GM12865 (cell line): ENCODE measurements at places on chromosomes 12 and 14.

DNA sequence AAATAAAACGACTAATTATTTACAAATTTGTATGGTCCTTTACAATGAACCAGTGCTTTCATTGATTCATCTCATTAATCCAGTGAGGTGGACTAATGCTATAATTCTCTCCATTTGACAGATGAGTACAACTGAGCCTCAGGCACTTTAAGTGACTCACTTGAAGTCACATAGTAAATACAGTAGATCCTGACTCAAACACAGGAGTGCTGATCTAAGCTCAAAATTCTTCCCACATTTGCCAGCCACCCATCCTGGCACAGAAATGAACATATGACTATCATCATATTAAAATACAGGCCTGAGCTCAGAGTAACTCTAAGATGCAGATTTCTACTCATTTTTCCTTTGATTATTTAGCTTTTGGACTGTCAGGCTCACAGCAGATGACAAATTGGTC, 30.6 kb downstream of the SLC16A7 start:
- DNase-seq, result no peak

DNA sequence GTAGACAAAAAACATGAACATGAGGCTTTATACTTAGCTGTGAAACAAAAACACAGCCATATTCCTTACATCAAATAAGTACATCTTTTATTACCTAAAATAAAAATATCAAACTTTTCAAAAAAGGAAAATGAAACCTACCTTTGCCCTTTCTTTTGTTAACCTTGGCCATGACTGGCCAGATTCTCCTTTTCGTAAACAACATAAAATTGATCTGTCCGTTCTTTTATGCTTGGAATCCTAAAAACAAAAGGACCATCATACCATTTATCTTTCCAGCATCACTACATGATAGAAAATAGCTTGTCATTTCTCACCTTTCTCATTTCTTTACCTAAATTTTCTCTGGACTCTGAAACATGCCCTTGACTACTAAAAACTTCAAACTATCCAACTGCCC, 16.5 kb downstream of the PTGES3 start:
- no peak for DNase-seq

- DNase-seq, result no peak
Measured at GRCh38 chr14:65213316-65213715, 111.0 kb upstream of the MAX start.

DNA sequence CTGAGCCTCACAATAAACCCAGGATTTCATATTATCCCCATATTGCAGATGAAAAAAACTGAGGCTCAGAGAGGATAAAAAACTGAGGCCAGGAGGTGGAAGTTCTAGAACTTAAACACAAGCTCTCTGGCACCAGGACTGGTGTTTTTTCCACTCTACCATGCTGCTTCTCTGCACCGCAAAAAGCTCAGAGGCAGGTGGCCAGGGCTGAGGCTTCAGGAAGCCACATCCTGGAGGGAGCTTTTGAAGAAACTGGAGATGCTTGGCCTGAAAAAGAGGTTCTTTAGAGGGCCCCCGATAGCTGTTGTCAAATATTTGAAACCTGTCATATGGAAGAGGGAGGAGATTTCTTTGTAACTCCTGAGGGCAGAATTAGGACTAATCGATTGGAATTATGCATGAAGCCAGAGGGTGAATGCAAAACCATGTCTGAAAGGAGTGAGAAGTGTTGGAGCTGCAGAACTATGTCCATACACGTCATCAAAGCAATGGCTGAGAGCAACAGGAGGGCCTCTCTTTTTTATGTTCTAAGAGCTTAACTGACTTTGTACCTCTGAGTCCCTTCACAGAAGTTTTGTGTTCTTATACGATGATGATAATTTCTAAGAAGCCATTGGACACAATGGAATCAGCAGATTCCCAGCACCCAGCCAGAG, 448.6 kb downstream of the FUT8 start:
- no peak for DNase-seq

DNA sequence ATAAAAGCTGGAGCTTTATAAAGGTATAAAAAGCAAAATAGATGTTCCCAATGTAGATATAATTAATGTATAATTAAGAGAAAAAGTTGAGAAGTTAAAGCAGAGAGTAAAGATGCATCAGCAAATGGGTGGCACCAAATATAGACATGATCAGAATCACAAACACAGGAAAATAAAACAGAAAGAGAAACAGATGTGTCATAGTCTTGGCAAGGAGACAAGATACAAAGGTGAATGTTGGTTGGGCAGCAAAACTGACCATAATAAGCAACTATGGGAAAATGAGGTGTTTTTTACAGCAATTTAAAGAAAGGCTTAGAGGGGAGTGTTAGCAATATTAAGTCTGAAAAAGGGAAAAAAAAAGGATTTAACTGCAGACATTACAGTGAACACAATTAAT, 135.4 kb upstream of the CLEC14A start:
- no peak for DNase-seq

DNA sequence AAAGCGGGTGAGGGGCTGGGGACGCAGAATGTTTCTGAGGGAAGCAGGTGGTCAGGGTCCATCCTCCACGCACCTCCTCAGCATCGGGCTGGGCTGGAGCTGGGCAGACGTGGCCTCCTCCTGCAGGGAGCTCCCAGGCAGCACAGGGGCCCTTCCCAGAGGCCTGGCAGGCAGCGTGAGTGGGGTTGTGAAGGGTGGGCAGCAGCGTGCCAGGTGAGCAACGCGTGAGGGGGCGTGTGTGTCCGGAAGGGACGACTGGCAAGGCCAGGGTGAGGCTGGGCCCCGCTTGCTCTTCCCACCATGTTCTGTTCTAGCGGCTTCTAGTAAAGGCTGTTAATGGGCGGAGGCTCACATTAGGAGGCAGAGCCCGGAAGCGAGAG, 17.1 kb downstream of the ANKRD9 start:
- no peak for DNase-seq

- no peak for DNase-seq
Measured at GRCh38 chr14:75417674-75418073, 10.1 kb upstream of the JDP2 start.

DNA sequence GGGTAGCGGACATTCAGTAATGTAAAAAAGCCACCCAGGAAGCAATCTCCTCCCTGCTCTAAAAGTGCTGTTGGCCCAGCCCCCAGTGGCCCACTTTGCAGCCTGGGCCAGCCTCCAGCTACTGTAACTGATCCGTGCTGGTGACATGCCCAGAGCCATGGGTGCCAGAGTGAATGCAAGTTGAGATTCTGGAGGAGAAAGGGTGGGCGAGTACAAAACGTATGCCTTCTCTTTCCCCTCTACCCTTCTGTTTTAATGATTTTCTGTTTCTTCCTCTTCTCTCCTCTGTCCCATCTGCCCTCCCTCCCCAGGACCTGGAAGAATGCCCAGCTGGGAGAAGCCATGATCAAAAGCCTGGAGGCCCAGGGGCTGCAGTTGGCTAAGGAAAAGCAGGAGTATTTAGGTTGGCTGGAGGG, 16.9 kb downstream of the PLEKHD1 start:
- no peak for DNase-seq

- no peak for DNase-seq
Measured at GRCh38 chr12:96710127-96710745, 196.8 kb upstream of the NEDD1 start.

DNA sequence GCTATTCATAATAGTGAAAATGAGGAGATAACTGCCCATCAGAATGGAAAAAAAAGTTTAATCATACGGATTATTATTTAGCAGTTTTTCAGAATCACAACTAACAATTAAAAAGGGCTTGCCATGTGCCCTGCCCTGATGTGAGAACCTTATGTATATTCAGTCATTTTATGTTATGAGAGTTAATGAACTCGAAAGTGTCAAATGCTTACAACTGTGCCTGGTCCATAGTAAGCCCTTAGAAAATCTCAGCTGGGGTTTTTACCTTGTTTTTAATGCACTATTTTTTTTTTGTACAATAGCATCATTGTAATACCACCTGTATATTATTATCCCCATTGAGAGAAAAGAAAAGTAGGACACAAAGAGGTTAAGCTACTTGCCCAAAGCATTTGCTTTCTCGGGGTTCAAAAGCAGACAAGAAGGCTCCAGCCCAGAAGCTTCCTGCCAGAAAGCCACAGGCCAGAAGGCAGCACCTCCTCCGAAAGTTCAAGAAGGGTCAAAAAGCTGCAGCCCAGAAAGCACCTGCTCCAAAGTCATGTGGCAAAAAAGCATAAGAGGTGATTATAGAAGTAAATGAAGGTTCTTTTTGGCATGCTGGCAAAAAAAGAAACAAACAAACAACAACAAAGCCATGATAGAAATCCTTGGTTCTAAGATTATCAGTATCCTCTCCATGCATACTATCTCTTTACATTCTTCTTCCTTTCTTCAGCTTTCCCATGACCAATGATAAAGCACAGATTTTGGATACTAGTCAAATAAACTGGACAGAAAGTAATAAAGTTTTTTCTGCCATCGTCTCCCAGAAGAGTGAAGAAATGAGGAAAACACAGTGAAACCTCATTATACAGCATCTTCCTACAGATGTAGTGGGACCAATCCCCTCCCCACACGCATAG, 59.1 kb upstream of the NAP1L1 start:
- peak; percentile 87 for DNase-seq

DNA sequence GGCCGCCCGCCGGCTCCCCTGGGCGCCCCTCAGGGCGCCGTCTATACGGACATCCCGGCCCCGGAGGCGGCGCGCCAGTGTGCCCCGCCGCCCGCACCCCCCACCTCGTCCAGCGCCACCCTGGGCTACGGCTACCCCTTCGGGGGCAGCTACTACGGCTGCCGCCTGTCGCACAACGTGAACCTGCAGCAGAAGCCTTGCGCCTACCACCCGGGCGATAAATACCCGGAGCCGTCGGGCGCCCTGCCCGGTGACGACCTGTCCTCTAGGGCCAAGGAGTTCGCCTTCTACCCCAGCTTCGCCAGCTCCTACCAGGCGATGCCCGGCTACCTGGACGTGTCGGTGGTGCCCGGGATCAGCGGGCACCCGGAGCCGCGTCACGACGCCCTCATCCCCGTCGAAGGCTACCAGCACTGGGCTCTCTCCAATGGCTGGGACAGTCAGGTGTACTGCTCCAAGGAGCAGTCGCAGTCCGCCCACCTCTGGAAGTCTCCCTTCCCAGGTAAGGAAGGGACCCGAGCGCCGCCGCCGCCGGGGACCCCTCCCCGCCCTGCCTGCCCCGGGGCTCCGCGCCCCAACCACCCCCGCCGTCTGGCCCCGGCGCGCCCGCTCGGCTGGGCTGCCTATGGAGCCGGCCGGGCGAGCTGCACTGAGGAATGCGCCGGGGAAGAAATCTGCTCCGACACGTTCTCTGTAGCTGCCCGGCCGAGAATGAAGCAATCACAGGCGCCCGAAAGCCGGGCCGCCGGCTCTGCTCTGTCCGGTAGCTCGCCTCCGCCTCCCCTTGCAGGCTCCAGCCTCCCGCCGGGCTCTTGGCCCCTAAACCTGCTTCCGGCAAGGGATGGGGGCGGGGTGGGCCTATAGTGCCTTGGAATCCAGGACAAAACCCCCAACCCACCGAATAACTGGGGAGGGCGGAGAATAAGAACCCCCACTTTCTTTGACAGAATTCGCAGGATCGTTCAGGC, 794 bp downstream of the HOXC13 start:
- no peak for DNase-seq

GRCh38 chr12:18753481-18754123, 15.7 kb downstream of the CAPZA3 start:
- no peak for DNase-seq

DNA sequence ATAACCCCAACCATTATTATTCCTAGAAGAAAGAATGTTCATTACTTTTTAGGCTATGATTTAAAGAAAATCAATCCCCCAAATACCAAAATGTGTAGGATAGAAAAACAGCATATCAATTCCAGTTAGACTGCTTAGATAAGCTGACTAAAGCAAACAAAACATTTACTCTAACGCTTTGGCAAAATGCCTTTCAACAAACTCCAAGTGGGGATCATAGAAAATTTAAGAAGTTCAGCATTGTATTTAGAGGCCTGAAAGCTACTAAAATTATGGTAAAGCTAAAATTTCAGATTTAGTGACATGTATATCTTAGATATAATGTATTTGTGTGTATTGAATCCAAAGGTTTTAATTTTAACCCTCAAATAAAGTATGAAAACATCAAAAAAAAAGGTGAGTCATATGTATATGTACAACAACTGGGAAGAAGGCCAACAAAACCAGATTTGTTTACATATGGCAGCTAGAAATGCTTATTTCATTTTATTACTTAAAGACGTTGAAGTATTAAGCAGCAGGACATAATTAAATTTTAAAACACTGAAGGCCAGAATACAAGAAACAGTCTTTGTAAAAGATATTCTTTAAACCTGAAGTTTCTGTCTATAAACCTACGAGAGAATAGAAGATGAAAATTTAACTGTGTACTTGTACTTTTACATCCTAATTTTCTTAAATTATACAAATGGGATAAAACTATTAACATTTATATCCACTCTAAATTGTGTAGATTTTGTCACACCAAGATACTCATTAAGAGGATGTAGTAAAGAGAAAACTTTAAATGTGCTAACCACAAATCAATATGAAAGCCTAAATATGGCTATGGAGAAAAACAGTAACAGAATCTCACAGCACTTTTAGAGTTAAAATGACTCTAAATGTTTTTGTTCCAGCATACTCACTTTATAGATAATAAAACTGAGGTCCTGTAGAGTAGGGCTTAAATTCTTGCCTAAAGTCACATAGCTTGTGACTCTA, 71.4 kb downstream of the SLC41A2 start:
- DNase-seq, result no peak

DNA sequence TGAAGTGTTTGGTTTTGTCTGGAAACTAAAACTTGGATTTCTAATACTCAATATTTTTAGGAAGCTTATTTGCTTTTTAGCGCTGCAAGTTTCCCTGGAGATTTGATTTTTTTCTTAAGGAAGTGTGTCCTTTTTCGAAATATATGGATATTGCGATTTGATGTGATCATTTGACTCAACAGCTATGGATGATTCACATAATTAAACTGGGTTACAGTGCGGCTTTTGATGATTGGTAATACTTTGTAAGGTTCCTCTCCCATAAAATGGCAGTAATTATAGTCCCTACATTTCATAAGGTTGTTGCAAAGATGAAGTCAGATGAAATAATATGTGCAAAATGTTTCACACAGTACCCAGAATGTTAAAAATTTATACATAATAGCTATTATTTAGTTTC, 13.1 kb downstream of the LDHB start:
- DNase-seq, result no peak
